Activated T-cell treated with anti-CD3 and anti-CD28 coated beads for 48 hours (primary cell): ENCODE measurements at places on chromosomes 13 and 19.

GRCh38 chr19:4031420-4031819, 23.9 kb downstream of the PIAS4 start:
- no peak for DNase-seq

- DNase-seq: no peak
Observed at GRCh38 chr13:102402290-102402689, 442 bp upstream of the FGF14 start.

GRCh38 chr19:18353378-18354005, 13.1 kb downstream of the PGPEP1 start:
- DNase-seq: no peak

- DNase-seq: no peak
Observed at GRCh38 chr19:49712397-49712859, 21.5 kb downstream of the CPT1C start.

- DNase-seq: no peak
Observed at GRCh38 chr13:33752597-33752996, 65.4 kb upstream of the RFC3 start.

GRCh38 chr13:98482476-98483444, 94.1 kb downstream of the STK24 start:
- DNase-seq: no peak

- DNase-seq: no peak
Observed at GRCh38 chr13:101265934-101266333, 150.4 kb downstream of the NALCN start.

- peak; percentile 42 for DNase-seq
Observed at GRCh38 chr13:33639626-33640080, 178.3 kb upstream of the RFC3 start.

- DNase-seq: no peak
Observed at GRCh38 chr13:85091631-85092234, 707.5 kb downstream of the SLITRK6 start.

GRCh38 chr19:33226550-33227241, 1.0 kb upstream of the SLC7A10 start:
- no peak for DNase-seq

DNA sequence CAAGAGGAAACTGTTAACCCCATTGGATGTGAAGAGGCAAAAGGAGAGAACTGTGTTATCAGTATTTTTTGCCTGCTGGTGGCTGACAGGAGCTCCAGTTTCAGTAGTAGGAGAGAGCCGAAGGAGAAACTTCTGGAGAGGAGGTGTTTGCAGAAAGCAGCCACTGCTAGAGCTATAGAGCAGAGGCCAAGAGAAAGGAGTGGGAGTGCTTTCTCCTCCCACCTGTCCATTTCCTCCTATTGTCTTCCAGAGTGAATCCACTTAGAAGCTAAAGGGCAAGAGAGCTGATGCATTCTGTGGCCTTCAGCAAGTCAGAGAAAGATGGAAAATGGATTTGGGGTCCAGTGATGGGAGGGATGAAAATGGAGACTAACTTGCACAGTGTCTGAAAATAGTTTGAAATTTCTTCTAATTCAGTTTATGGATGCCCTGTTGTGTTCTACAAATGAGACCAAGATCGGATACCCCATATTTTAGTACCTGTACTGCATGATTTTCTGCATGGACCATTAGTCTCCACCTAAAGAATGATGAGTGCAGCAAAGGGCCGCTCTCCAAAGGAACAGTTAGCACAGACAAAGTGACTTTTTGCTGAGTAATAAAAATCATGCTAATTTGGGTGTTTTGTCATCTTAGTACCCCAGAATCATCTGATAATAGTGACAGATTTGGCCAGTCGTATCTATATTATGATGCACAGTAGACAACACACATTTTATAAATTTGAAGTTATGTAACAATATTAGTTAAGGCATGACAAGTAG, 10.7 kb downstream of the HS6ST3 start:
- DNase-seq: no peak

DNA sequence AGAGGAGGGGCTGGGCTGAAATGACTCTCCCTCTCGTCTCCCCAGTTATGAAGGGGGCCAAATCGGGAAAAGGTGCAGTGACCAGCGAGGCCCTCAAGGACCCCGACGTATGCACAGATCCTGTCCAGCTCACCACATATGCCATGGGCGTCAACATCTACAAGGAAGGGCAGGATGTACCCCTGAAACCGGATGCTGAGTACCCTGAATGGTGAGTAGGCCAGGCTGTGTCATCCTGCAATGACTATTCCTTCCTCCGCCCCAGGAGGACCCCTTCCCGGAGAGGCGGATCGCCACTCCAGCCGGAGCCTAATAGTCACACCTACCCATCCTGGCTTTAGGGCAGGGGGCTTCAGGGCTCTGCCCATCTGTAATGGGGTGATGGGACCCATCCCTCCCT, 2.6 kb downstream of the MRPL54 start:
- DNase-seq: no peak

- no peak for DNase-seq
Observed at GRCh38 chr13:47121092-47121763, 224.4 kb upstream of the HTR2A start.

DNA sequence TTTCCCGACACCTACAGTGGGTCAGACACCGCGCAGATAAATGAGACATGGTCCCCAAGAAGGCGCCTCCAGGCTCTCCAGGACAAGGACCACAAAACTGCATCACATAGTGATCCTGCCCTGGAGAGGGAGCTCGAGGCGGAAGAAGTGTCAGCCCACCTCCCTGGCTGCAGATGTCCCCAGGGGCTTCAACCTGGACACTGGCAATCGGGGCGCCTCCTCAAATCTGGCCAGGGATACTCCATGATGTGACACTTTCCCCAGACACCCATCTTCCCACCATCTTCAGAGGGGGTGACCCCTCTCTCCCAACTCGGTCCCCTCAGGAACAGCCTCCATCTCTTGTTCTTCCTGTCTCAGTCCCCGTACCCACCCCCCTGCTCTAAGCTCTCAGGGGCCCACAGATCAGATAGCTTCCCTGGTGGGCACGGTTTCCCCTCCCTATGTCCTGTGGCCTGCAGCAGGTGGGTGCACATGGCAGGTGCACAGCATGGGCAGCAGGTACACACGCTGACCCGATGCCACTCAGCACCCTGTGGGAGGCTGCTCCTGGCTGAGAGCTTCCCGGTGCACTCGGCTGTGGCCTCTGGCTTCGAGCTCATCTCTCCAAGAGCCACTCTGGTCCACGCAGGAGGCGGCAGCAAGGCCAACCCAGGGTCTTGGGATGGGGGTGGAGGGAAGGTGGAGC, 61.2 kb downstream of the PEPD start:
- no peak for DNase-seq
